Naive thymus-derived CD8-positive, alpha-beta T cell (primary cell): ENCODE measurements at places on chromosomes 13 and 19. TPM values are rescaled to one million over a fixed set of nuclear protein-coding genes. Genes with fewer than 3 reads are reported as not detected.
A peak's percentile ranks its signal among the peaks of the same experiment; 100 is the strongest.

Gene VSIG10L
- total RNA-seq, result 0.60 TPM

Gene GARIN5B
- total RNA-seq, result not detected

- no peaks in the 10 kb centered on the region for H3K27me3 ChIP-seq
- H3K36me3 ChIP-seq, result no peaks in the 10 kb centered on the region
- peaks cover 27% of the 10 kb centered on the region for H3K4me1 ChIP-seq
- H3K27ac ChIP-seq, result peak overlapping the region; percentile 80
- DNase-seq, result no peak
Observed at GRCh38 chr13:40344270-40345148, 321.9 kb downstream of the FOXO1 start.

DNA sequence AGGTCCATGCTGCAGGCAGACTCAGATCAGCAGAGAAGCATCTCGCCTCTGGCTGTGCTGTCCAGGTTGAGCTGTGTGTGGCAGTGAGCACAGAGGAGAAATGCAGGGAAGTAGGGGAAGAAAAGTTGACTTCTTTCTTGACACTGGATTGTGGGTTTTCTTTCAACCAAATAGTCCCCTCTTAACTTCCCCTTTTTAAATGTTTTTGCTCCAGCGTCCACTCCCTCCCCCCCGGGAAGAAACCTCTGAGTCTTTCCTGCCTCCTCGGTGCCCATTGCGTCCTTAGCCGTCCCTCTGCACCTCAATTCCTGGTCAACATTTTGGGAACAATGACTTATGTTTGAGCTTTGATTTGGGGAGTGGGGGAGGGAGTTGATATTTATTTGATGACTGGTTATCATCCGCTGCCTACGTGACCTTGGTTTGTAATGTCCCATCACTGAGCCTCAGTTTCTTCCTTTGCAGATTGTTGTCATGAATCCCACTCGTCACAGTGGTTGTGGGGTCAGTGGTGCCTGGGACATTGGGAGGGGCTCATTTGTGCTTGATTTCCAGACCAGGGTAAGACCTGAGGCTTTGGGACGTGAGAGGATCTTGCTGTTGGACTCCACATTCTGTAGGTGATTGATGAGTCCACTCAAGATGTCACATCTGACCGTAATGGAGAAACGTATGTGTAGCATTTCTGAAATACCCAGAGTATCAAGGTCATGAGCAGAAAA, at the start of gene LILRB2:
Gene LILRB2 (minus strand): TSS at position 104 of the 722 bp plus-strand sequence. CDS start 614 bp downstream, outside the sequence.
- peaks cover 43% of the 10 kb centered on the region for H3K27me3 ChIP-seq
- H3K4me1 ChIP-seq, result peaks cover 7% of the 10 kb centered on the region
- H3K36me3 ChIP-seq, result no peaks in the 10 kb centered on the region
- peak within 1 kb of the TSS; percentile 82 for H3K4me3 ChIP-seq

Gene CEACAM5
- not detected for total RNA-seq

- H3K4me1 ChIP-seq, result peaks cover 10% of the 10 kb centered on the region
- DNase-seq, result no peak
- no peak overlapping the region for H3K4me3 ChIP-seq
Observed at GRCh38 chr13:100139817-100140216, 50.9 kb downstream of the PCCA start.

DNA sequence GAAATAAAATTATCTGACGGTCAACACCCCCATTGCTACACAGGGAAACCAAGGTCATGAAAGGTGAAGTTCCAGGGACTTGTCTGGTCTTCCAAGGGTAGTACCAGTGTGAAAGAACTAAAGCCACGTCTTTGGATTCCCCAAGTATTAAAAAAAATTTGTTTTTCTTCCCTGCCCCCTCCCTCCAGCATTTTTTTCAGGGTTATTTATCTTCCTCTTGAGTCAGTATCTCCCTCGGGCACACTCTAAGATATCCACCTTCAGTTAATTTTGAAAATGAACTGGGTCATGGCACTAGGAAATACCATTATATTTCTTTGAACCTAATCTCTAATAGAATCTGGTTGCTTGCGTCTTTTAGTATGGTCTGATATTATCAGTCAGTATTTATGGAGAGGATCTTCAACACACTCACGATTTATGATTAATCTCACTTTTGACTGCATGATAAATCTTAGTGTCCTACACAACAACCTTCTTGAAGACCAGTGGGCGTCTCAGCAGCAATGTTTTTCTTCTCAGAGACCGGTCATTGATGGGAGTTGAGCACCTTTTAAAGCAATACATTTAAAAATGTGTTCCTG, 9.1 kb downstream of the ATP8A2 start:
- H3K27me3 ChIP-seq, result peaks cover 38% of the 10 kb centered on the region
- H3K4me3 ChIP-seq, result no peak overlapping the region
- no peak for DNase-seq
- no peaks in the 10 kb centered on the region for H3K36me3 ChIP-seq
- H3K27ac ChIP-seq, result no peak overlapping the region

DNA sequence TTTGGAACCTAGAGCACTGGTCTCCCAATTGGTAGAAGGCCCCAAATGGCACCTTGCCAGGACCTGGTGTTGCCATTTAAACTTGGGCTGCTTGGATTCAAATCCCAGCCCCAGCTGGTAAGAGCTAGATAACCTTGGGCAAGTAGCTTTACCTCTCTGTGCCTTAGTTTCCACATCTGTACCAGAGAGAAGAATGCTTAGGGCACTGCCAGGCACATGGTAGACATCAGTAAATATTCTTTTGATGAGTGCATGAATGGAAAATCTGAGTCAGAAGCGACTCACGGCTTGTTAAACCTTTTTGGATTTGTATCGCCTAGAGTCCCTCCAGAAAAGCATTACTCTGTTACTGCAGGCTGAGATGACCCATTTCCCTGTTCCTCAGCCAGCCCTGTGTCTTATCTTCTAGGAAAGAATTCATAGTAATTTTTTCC, 90.9 kb downstream of the SIPA1L3 start:
- H3K36me3 ChIP-seq, result peaks cover 11% of the 10 kb centered on the region
- H3K27me3 ChIP-seq, result no peaks in the 10 kb centered on the region
- no peak for DNase-seq

Gene OSCAR
- not detected for total RNA-seq

DNA sequence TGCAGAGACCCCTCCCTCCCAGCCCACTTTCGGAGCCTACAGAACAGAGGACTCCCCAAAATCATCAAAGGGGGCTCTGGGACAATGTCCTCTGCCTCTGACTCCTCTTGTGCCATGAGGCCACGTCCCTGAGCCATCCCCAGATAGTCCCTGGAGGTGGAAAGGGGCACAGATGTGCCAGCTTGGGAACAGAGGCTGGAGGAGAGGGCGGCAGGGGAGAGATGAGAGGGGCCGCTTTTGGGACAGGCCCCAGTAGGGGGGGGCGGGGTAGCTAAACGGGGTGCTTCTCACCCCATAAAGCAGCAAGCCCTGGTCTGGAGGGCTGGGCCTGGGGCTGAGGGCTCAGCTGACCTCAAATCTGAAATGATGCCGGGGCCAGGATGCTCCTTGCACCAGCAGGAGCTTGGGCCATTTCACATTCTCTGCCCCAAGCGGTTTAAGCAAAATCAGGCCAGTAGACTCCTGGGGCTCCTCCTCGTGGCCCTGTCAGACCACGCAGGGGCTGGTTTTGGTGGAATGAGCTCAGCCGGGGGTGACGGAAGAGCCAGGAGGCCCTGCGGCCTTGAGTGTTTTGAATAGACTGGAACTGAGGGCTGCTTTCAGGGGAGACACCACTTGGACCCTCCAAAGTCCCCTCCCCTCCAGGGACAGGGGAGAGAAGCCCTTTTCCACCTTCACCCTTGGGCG, 27.1 kb downstream of the ONECUT3 start:
- H3K36me3 ChIP-seq, result peaks cover 6% of the 10 kb centered on the region

Gene ZNF576
- 17.1 TPM for total RNA-seq

DNA sequence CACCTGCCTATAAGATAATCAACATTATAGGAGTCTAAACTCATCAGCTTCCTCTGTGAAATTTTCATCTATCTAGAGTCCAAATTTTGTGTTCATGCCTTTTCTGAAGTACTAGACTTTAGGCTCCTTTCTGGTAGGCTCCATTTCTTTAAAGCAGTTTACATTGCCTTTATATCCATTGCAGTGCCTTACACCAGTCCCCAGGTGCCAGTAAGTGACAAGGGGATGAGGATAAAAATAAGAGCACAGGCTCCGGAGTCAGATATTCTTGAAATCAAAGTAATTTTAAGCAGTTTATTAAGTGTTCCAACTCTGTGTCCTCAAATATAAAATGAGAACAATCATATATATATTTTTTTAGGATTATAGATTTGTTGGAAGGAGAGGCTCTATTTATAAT, 10.6 kb upstream of the CYSLTR2 start:
- H3K4me1 ChIP-seq, result peaks cover under 1% of the 10 kb centered on the region
- DNase-seq, result no peak
- H3K4me3 ChIP-seq, result no peak overlapping the region
- no peaks in the 10 kb centered on the region for H3K27me3 ChIP-seq

- H3K27me3 ChIP-seq, result no peaks in the 10 kb centered on the region
- no peak overlapping the region for H3K27ac ChIP-seq
- H3K36me3 ChIP-seq, result no peaks in the 10 kb centered on the region
- DNase-seq, result no peak
Observed at GRCh38 chr13:86109107-86109506, 309.9 kb upstream of the SLITRK6 start.
